ENCODE measurements at places on chromosomes 11 and 22.
A peak's percentile ranks its signal among the peaks of the same experiment; 100 is the strongest.

- DNase-seq = no peak
Observed at GRCh38 chr11:70778883-70779282, 380.6 kb downstream of the CTTN start.

DNA sequence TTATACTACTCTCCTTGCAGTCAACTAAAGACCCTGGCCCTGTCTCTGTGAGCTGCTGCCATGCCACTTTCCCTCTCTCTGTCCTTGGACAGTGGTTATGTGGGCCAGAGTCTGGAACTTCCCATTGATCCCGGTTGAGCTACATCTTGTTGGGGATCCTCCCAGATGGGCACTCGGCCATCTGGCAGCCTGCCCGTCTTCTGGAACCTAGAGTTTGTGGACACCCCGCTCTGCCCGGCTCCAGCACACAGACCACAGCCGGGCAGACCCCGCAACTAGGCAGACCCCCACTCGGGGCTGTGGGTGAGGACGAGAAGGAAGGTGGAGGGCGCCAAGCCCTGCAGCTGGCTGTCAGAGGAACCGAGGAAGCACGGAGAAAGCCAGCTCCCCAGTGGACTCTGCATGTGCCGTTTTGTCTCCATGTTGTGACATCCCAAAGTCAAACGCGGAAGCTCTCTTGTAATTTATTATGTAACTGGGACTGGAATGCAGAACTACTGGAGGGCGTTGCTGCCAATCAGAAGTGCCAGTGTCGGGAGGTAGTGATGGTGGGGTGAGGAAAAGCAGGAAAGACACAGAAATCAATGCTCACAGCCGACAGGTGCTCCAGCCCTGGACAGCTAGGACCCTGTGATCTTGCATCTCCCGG is 207.7 kb downstream of the CEP164 start:
- peak; percentile 74 for DNase-seq

- no peak for DNase-seq
Observed at GRCh38 chr11:121037016-121037415, 13.1 kb downstream of the TBCEL start.

DNA sequence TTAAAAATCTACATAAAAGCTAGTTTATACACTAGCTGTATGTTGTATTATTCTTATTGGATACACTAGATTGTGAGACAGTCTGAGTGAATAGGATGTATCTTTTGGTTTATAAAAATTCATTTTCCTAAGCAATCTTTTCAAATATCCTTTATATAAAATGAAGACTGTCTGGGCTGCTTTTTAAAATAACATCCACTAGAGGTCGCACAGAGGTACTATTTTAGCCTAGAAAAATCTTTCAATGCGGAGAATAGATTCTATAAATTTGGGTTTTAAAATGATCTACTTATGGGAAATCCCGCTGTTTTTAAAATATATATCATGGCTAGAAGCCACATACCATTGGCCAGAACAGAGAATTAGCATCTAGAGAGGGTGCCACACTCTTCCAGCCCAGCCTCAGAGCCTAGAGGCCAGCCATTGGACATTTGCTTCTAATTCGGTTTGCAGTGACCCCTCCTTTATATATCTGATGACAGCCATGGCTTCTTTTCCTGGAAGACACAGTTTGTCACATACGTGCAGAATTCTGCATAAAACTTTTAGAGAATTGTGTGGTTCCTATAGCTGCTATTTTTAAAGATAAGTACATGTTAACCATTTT is 7.3 kb downstream of the C11orf97 start:
- DNase-seq = no peak

GRCh38 chr11:108137212-108137611 is 15.8 kb downstream of the ACAT1 start:
- DNase-seq = no peak

- DNase-seq = no peak
Observed at GRCh38 chr22:30436196-30436595, 10.6 kb downstream of the MTFP1 start.

GRCh38 chr11:29527391-29527936 is 489.4 kb downstream of the KCNA4 start:
- DNase-seq = no peak

DNA sequence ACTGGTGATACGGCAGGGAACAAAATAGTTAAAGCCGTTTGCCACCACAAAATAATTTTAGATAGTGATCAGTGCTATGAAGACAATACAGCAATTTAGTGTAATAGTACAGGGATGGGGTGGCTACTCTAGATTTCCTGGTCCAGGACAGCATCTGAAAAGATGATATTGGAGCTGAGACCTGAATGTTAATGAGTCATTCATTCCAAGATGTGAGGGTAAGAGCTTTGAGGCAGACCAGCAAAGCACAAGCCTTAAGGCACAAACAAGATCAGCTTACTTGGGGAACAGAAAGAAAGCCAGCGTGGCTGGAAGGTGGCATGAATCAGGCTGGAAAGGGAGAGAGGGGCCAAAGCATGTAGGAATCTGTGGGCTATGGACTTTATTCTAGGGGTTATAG is 132.3 kb downstream of the TRIM44 start:
- DNase-seq = no peak

GRCh38 chr22:37079668-37080171 is 28.2 kb downstream of the KCTD17 start:
- DNase-seq = no peak

GRCh38 chr11:64765291-64765850 is 5.6 kb upstream of the PYGM start:
- peak; percentile 59 for DNase-seq

DNA sequence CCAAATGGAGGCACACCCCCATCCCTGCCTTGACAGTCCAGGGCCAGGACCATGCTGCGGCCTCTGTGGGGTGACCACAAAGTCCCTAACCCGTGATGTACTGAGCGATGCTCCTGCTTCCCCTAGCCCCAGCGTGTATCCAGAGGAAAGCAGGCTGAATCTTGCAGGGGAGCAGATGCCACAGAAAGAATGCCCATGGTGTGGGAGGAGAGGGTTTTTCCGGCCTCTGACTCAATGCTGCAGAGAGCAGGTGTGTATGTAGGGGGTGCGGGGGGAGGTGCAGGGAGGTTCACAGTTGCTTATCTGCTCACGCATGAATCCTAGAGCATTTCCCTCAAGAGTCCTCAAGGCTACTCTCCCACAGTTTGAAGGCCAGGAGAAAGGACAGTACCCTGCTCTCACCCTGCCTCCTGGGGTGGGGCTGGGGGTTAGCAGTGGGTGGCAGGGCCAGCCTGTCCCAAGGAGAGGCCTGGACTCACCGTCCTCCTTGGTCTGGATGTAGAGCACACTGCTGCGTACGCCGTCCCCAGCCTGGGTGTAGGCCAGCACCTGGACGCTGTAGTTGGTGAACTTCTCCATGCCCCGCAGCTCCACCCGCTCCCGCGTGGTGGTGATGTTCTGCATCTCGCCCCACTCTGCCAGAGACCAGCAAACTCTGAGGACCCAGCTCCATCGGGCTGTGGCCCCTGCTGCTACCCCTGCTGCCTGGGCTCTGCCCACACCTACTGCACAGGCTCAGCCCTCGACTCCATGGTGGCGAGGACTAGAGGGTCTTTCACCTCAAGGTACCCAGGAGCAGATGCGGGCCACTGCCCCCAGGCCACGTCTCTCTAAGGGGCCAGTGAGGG is 130.8 kb downstream of the CEP164 start:
- DNase-seq = peak; percentile 42

DNA sequence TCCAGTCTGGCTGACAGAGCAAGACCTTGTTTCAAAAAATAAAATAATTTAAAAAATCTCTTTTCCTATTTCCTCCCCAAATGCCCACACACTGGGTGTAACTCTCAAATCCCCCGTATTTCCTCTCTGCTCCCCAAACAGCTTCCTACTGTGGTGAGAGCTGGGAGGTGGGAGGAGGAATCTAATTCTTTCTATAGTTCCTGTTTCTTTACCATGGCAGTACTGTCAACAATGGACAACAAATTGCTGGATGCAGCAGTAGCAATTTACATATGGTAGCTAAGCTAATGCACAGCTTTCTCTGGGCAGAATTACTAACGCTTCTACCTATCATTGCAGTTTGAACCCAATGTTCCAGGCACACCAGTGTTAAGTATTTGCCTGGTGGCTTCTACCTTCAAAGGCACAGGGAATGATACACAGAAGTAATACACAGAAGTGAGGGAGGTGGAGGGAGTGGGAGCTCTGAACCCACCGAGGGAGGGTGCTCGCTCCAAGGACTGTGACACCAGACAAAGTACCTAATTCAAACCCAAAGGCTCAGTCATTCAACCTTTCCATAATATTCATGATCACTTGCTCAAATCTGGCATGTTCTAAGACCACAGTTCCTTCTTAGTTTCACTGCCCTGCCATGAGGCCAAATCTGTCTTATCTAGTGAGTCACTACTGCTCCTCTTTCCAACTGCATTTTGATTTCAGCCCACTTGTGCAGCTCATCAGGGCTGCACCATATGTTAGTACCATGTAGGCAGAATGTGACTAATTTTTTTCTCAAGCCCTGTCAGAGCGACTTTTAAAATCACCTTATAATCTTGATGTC is 37.9 kb downstream of the CELF1 start:
- DNase-seq = no peak

DNA sequence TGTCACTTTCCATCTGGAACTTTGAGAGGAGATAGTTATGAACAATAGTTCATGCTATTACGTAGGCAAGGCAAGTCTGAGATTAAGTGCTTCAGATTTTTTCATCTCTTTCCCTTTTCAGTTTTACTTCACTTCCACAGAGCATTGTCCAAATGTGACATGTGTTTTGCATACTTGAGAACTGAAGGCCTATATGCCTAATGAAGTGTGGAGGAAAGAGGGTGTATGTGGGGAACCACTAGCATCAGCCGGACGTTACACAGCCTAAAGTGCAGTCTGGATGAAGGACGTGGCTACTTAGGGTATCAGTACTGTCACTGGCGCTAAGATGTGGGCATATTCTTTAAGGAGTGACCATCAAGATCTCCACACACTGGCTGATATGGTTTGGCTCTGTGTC is 26.2 kb downstream of the FANCF start:
- DNase-seq = no peak

Data from sciatic nerve (tissue), 2 donors.